ENCODE measurements at places on chromosomes 2 and 18. TPM values are rescaled to one million over a fixed set of nuclear protein-coding genes. Genes with fewer than 3 reads are reported as not detected.

- peak overlapping the region; percentile 62 for H3K4me3 ChIP-seq
- H3K36me3 ChIP-seq, result no peaks in the 10 kb centered on the region
- H3K27ac ChIP-seq, result peak overlapping the region; percentile 80
- no peaks in the 10 kb centered on the region for H3K27me3 ChIP-seq
- DNase-seq, result peak; percentile 65
These were observed 18.6 kb upstream of the NCL start for GRCh38 chr2:231482806-231483391.

GRCh38 chr2:230866756-230867523 is 2.2 kb downstream of the ITM2C start:
- no peak overlapping the region for H3K27ac ChIP-seq
- H3K4me1 ChIP-seq, result peaks cover 33% of the 10 kb centered on the region
- H3K4me3 ChIP-seq, result no peak overlapping the region
- H3K27me3 ChIP-seq, result no peaks in the 10 kb centered on the region

DNA sequence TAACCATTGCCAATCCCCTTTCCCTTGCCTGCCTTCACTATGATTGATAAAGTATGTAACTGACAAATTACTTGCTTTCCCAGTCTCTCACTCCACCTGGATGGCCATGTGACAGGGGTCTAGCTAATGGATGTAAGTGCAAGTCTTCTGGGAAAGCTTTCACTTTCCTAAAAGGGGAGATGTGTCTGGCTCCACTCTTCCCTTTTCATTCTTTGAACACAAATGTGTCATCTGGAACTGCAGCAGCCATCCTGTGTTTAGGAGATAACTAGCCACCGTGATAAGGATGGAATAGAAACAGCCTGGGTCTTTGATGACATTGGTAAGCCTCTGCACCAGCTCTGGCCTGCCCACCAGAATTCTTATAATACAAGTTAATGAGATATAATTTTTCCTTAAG is 38.2 kb downstream of the SNRPD1 start:
- H3K4me3 ChIP-seq, result no peak overlapping the region
- no peaks in the 10 kb centered on the region for H3K36me3 ChIP-seq
- no peak for DNase-seq
- no peak overlapping the region for H3K27ac ChIP-seq

DNA sequence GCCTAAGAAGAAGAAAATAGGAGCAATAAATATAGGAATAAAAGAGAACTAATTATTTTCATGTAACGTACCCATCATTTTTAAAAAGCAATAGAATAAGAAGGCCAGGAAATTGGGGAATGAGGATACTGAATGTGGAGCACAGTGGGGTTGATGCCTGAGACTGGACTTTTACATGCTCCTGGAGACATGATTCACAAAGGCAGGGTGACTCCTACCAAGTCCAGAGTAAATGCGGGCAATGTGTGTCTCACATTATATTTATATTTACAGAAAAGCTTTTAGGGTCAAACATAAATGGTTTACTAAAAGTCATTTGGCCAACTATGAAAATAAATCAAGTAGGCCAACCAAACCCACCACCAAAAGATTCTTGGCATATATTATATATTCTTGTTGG is 87.9 kb upstream of the COL5A2 start:
- no peaks in the 10 kb centered on the region for H3K4me1 ChIP-seq
- H3K36me3 ChIP-seq, result no peaks in the 10 kb centered on the region
- no peak for DNase-seq
- H3K27me3 ChIP-seq, result no peaks in the 10 kb centered on the region

DNA sequence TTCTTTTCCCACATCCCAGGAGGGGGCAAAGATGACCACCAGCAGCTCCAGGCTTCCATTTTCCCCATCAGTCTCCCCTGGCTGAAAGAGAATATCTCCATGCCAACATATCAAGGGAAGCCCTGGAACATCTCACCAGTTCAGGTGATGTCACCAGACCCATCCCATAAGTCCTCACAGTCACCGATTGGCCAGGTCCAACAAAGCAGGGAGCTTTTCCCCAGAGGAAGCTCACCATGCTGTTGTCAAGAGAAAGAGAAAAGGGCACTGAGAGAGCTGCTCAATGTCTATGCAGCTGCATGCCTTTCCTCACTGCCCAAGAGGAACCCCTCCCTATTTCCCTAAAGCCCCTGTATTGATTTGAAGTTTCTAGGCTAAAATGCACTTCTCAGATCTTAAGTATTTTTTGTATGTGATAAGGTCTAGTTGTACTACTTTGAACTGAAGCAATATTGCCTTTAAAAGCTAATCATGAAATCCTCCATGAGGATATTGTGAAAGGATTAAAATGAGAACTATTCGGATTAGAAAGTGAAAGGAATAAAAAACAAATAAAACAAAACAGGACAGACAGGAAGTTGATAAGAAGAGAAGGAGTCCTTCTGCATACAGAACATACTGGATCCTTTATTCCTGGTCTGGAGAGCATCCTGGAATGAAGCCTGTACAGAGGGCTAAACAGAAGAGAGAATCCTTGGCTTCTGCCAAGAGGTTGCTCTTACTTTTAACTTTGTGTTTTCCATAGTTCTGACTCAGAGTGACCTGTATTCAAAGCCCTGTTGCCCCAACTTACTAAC is 45.2 kb upstream of the CTIF start:
- no peaks in the 10 kb centered on the region for H3K27me3 ChIP-seq
- H3K36me3 ChIP-seq, result no peaks in the 10 kb centered on the region
- H3K27ac ChIP-seq, result no peak overlapping the region
- no peaks in the 10 kb centered on the region for H3K4me1 ChIP-seq

GRCh38 chr2:70304498-70304897 is 2.6 kb upstream of the FAM136A start:
- no peak overlapping the region for H3K27ac ChIP-seq
- no peak overlapping the region for H3K4me3 ChIP-seq
- no peak for DNase-seq
- H3K4me1 ChIP-seq, result peaks cover 8% of the 10 kb centered on the region

GRCh38 chr18:36519358-36519757 is 221.8 kb downstream of the FHOD3 start:
- no peak overlapping the region for H3K27ac ChIP-seq
- no peaks in the 10 kb centered on the region for H3K27me3 ChIP-seq
- H3K4me1 ChIP-seq, result no peaks in the 10 kb centered on the region
- no peaks in the 10 kb centered on the region for H3K36me3 ChIP-seq

DNA sequence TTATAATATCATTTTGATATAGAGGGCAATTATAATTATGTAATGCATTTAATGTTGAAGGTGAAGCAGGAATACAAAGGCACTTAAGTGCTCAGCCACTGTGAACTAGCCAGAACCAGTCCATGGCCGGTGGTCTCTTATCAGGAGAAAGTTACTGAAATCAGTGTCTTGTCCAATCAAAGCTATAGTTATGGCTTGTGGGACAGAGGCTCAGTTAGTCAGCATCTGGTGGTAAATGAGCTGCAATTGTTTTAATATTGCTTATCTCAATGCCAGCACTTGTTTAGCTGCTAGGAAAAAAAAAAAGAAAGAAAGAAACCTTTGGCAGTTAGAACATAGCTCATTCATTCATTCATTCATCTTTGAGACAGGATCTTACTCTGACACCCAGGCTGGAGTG is 3.8 kb upstream of the ALS2 start:
- no peak overlapping the region for H3K27ac ChIP-seq
- no peaks in the 10 kb centered on the region for H3K36me3 ChIP-seq
- DNase-seq, result no peak
- H3K4me1 ChIP-seq, result peaks cover 15% of the 10 kb centered on the region

GRCh38 chr18:26091047-26091630 is 726 bp upstream of the SS18 start:
- no peak for DNase-seq
- H3K27me3 ChIP-seq, result no peaks in the 10 kb centered on the region
- peak overlapping the region; percentile 94 for H3K27ac ChIP-seq
- H3K4me3 ChIP-seq, result peak overlapping the region; percentile 80
- peaks cover 39% of the 10 kb centered on the region for H3K4me1 ChIP-seq
- H3K36me3 ChIP-seq, result peaks cover 2% of the 10 kb centered on the region

DNA sequence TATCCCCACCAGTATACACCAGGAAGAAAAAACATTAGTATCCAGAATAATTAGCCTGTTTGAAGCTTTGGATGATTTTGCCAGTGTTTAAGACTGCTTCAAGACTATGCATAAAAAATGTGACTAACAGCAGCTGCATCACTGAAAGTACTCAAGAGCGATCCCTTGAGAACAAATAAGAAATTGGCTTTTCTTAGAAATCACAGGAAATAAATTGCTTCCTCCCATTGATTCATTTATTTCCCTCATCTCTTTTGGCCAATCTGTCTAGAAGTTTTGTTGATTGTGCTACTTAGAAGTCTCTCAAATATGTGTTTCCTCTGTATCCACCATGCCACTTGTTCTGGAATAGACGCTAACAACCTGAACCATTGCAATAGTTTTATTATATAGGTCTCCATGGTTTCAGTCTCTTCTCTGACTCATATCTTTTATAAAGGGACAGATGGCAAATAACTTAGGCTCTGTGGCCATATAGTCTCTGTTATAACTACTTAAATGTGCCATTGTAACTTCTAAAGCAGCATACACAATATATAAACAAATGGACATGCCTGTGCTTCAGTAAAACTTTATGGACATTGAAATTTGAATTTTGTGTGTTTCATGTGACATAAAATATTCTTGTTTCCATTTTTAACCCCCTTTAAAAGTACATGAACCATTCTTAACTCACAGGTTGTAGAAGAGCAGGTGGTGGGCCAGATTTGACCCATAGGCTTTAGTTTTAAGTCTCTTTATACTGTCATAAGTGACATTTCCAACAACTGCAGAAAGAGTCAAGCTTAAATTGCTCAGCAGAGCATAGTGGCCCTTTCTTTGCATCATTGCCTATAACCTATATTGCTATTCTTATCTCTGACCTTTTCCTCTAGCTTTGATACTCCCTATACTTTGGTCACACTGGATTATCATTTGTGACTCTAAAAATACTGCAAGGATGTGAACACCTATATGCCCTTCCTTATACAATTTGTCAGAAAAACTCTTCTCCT is 123.9 kb downstream of the MC4R start:
- DNase-seq, result no peak
- no peak overlapping the region for H3K4me3 ChIP-seq
- H3K36me3 ChIP-seq, result no peaks in the 10 kb centered on the region
- no peaks in the 10 kb centered on the region for H3K27me3 ChIP-seq

- no peaks in the 10 kb centered on the region for H3K36me3 ChIP-seq
- H3K27me3 ChIP-seq, result no peaks in the 10 kb centered on the region
- H3K27ac ChIP-seq, result no peak overlapping the region
- H3K4me3 ChIP-seq, result no peak overlapping the region
These were observed 84.2 kb upstream of the UNC80 start for GRCh38 chr2:209687323-209687969.

DNA sequence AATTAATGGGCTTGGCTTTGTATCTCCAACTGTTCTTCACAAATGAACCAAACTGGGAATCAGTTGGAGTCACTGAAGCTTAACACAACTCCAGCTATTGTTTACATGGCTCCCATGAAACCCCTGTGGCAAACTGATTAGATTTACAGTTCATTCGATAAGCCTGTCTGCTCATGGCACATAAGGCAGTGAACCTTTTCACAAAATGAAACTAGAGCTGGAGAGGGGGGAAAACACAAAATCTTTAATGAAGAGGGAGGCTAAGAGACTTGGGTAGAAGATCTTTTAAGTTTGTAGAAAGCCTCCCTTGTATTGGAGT is 11.6 kb upstream of the ITGA6 start:
- H3K36me3 ChIP-seq, result no peaks in the 10 kb centered on the region
- no peaks in the 10 kb centered on the region for H3K27me3 ChIP-seq
- DNase-seq, result no peak
- H3K4me1 ChIP-seq, result no peaks in the 10 kb centered on the region
- no peak overlapping the region for H3K27ac ChIP-seq

GRCh38 chr2:84861539-84861938 is 19.3 kb downstream of the TRABD2A start:
- H3K4me1 ChIP-seq, result peaks cover 94% of the 10 kb centered on the region
- H3K27me3 ChIP-seq, result no peaks in the 10 kb centered on the region
- no peak for DNase-seq
- H3K4me3 ChIP-seq, result no peak overlapping the region

- no peak overlapping the region for H3K27ac ChIP-seq
- H3K4me1 ChIP-seq, result peaks cover 29% of the 10 kb centered on the region
- no peak overlapping the region for H3K4me3 ChIP-seq
- H3K36me3 ChIP-seq, result no peaks in the 10 kb centered on the region
- DNase-seq, result no peak
These were observed 3.3 kb downstream of the PAX3 start for GRCh38 chr2:222295368-222296062.

Gene IL1RL1
- not detected for polyA plus RNA-seq

Gene CSRNP3
- not detected for polyA plus RNA-seq

Gene NLRC4
- polyA plus RNA-seq, result 0.24 TPM

Gene LYPD1
- not detected for polyA plus RNA-seq
